ENCODE measurements at places on chromosomes 11 and 22.

DNA sequence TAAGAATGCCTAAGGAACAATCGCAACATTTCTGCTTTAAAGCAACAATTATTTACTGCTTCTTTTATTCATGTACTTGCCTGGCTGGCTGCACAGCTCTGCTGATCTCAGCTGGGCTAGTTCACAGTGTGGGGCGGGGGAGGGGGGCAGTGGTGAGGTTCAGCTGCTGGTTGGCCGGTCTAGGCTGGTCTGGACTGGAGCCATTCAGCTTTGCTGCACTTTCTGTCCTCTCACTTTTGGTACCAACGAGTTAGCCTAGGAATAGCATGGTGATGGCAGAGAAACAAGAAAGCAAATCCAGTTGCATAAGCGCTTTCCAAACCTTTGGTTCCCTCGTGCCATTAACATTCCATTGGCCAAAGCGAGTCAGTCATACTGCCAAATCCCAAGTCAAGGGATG, 16.0 kb upstream of the MIF start:
- DNase-seq, result no peak

DNA sequence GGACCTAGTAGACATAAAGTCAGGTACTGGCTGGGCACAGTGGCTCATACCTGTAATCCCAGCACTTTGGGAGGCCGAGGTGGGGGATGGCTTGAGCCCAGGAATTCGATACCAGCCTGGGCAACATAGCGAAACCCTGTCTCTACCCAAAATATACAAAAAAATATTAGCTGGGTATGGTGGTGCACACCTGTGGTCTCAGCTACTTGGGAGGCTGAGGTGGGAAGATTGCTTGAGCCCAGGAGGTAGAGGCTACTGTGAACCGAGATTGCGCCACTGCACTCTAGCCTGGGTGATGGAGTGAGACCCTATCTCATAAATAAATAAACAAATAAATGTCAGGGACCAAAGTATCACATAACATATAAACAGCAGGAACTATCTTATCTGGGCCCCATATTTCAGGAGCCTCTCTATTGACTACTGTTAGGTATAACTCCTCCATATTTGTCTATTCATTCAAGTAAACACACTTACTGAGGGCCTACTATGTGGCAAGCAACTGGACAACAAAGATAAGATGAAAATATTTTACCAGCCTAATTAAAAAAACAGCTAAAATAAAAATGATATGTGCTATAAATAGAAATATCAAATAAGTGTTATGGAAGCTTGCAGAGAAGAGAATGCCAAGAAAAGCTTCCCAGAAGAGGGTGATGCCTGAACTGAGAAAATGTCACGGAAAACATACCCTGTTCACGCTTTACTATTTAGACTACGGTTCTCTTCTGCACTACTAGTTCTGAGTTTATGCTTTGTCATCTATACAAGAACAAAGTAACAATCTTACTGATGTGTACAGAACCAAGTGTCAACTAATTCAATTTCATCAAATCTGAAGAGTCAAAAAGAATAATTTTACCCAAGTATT, 2.0 kb downstream of the NUP98 start:
- no peak for DNase-seq

GRCh38 chr11:116686866-116687265, 85.9 kb downstream of the BUD13 start:
- no peak for DNase-seq

DNA sequence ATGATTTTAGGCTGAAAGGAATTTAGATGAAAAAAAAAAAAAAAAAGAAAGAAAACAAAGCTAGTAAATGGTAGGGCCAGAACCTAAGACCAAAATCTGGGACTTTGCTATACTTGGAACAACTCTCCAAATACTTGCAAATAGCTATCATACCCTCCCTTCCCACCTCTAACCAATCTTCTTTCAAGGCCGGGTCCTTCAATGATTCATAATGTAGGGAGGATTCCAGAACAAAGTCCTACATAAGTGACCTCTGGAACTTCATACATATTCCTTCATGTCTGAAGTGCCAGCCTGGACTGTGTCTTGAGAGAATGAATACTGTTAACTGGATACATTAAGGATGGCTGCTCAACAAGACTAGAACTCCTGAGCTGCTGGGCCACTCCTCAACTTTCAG, 9.9 kb downstream of the STK33 start:
- peak; percentile 55 for DNase-seq

- DNase-seq, result no peak
Observed at GRCh38 chr22:22103078-22103875, 120.7 kb upstream of the TOP3B start.

DNA sequence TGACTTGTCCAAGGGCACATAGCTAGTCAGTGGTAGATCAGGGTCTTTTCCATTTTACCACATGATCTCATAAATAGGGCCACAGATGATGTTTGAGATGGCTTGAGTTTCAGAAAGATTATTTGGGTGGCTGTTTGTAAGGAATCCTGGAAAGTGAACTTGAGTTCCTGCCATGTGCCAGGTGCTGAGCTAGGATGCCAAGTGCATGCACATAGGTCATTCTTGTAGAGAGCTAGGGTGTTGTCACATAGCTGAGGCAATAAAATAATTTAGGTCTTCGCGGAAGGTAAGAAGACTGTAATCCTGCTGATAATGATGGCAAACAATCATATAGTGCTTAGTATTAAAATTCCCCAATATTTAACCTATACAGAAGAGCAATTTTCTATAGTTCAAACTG, 1162.6 kb upstream of the TENM4 start:
- DNase-seq, result no peak

DNA sequence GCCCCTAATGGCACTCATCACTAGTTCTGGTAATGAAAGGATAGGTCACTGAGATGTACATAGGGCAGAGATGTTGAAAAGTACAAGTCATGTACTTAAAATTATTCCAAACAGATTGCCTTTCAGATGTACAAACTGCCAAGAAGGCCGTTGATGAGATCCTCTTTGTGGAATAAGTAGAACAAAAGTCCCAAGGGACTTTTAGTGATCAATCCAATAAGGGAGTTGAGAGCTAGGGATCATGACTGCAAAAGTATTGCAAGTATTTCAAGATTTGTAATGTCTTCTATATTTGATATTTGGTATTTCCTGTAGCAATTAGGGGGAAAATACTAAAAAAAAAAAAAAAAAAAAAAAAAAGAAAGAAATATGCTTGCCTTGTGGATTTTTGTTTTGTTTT, 82.2 kb downstream of the ATG16L2 start:
- DNase-seq, result peak; percentile 76

DNA sequence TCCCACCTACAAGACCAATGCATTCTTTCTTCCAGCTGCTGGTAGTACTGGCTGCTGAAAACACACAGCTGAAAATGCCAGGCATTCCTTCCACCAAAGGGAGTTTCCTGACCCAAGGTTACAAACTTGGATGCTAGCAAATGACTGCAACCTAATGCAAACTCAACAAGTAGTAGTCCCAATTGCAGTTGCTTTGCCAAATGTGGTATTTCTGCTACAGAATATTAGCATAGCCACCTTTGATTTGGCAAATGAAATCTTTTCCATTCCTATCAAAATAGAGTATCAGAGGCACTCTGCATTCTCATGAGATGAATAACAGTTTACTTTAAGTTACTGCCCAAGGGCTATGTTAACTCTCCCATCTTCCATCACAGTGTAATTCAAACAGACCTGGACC, 172.0 kb upstream of the ARHGAP42 start:
- no peak for DNase-seq

DNA sequence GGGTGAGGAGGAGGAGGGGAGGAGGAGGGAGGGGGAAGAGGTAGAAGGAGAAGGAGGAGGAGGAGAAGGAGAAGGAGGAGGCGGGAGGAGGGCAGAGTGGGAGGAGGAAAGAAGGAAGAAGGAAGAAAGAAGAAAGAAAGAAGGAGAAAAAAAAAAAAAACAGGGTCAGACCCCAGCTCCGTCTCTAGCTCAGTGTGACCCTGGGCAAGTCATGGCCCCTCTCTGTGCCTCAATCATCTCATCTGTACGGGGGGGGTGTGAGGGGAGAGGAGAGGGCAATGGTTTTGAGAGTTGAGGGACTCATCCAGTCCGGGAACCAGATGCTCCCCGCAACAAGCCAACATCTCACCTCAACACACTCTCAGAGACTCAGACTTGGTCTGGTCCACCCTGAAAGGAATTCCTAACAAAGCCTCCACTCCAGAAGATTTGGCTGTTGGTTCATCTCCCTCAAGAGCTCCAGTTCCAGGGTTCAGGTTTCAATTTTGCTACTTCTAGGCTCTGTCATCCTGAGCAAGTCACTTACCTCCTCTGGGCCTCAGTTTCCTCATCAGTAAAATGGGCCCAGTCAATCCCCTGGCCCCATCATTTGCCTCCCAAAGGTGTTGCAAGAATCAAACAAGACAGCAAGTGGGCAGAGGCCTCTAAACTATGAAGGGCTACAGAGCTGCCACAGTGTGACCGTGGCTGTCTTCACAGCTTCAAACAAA, 7.7 kb downstream of the CARD10 start:
- no peak for DNase-seq

DNA sequence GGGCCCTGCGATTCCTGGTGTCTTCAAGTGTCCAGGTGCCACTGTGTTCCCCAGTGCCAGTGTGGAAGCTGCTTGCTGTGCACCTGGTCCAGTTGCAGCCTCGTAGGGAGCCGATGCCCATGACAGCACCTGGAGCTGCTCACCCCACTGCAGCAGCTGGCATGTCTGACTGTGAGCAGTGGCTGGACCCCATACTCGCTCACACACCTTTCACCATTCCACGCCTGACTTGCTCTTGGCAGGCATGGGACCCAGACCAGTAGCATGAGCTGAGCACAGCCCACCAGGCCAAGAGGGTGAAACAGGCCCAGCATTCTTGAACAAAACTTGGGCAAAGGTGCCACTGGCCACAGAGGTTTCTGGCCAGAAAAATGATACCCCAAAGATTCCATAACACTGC, 124.5 kb upstream of the THY1 start:
- DNase-seq, result no peak

- no peak for DNase-seq
Observed at GRCh38 chr11:61417670-61418069, 12.1 kb downstream of the CPSF7 start.

DNA sequence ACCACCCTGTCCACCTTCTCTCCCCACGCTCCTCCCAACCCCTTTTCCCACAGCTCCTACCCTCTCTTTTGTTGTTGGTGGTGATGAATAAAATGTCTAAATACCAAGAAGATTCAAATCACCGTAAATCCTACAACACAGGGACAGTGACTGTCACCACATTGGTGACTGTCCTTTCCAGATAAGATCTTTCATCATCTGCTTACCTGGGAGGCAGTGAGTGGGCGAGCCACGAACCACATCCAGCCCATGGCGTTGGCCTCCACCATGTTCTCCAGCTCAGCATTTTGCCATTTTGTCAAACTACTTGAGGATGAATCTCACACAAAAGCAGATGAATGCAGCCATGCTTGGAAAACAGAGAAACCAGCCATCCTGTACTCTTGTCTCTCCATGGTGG, 6.7 kb upstream of the CYTH4 start:
- DNase-seq, result no peak

- DNase-seq, result peak; percentile 75
Observed at GRCh38 chr11:15976433-15977045, 379.8 kb downstream of the SOX6 start.

- DNase-seq, result peak; percentile 91
Observed at GRCh38 chr11:115682101-115682500, 177.9 kb upstream of the CADM1 start.

DNA sequence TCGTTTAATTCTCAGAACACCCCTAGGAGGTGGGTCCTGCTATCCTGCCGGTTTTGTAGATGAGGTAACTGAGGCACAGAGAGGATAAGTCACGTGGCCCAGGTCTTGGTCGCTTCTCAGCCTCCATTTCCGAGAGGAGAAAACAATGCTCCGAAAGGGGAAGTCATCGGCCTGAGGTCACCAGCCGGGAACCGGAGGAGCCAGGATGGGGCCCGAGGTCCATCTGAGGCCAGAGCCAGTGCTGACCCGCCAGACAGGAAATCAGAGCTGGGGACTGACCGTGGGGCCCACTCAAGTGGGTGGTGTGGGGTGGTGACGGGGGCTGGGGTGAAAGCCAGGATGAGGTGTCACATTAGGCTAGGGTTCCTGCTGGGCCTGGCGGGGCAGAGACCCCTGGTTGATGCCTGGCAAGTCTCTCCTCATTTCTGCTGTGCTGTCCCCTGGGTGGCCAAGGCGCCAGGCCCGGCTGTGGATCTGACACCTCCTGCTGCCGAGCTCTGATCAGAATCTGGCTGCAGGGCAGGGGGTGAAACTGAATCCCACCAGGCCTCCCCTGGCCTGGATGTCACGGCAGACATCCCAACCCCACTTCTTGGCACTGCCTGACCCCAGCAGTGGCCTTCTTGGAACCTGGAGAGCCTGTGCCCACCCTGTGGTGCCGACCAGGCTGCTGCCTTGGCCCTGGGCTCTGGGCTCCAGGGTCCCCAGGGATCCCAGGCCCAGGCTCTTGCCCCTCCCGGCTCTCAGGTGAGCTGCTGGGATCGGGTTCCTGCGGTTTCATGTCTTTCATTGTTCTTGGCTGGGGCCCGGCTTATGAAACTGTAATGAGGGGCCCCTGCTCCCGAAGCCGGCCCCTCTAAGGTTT, 12.0 kb downstream of the TRIOBP start:
- no peak for DNase-seq

DNA sequence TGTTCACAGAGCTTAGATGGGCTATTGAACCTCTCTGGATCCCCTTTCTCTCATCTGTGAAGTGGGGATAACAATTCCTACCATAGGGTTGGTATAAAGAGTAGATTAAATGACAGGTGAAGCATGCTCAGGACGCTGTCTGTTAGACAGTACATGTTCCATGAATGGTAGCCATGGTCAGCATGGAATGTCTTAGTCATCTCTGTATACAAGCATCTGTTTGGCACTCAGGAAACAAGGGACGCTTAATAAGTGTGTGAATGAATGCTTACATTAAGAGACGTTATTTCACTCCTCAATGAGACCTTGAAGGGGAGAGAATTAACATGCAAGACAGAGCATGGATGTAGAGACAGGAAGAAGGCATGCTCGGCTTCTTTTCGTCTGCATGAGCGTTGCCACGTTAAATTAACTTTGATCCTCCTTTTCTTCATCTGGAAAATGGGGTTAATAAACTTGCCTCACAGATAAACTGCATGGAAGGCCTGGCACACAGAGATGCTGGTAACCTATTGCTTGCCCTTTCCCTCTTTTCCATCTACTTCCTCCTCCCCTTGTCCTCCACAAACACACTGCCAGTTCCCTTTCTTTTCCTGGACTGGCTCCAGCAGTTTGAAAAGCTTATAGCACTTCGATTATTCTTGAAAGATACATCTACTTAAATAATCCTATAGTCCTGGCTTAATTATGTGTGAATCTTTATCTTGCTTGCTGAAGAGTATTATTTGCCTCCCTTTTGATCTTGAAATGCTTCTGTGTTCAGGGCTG, 267.2 kb upstream of the MTNR1B start:
- DNase-seq, result peak; percentile 37

- no peak for DNase-seq
Observed at GRCh38 chr22:23154461-23154860, 9.2 kb downstream of the RAB36 start.
